ENCODE measurements at places on chromosomes 2 and 18.
A peak's percentile ranks its signal among the peaks of the same experiment; 100 is the strongest.

- no peak for DNase-seq
Measured at GRCh38 chr2:99571533-99571932, 81.7 kb upstream of the REV1 start.

DNA sequence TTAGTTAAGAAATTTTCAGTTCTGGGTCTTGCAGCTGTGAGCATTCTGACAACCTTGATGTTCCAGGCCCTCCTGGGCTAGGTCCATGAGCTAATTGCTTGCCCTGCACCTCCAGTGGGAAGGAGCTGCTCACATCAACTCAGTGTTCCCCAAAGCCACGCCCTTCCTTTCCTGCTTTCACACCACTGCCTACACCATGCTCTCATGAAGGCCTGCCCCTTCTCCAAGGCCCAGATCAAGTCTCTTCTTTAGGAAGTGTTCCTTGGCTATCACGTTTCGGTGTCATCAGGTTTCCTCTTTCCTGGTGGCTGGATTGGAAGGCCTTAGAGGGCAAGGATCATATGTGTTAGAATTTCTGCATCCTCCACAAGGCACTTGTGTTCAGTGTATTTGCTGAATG is 18.8 kb downstream of the TMEM127 start:
- no peak for DNase-seq

DNA sequence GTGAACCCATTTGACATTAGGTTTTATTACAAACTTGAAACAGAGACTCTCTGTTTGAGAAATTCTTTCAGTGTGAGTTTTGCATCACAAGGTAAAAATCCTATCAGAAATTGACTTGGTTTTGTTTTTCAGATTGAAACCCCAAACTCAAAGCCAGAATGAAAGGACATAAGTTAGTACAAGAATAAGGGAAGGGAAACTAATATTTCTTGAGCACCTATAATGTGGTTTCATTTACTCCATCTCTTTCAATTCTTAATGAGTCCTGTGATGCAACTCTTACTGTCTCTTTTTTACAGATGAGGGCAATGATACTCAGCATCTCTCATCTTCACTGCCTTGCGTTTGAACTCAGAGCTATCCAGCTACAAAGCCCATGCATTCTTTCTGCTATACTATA is 210.0 kb upstream of the SIX3 start:
- DNase-seq: no peak

DNA sequence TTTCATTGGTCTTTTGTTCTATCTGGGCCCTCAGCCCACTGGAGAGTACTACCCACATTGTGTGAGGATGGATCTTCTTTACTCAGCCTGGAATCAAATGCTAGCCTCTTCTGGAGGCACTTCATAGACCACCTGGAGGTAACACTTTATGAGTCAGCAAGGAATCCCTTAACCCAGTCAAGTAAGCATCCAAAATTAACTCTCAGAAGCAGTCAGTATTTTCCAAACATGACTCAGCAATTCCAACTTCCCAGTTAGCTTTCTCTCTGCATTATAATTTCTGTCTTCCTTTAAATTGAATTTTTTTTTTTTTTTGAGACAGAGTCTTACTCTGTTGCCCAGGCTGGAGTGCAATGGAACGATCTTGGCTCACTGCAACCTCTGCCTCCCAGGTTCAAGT is 142.7 kb downstream of the ACKR3 start:
- DNase-seq: no peak

- DNase-seq: no peak
Measured at GRCh38 chr18:13265008-13265910, 46.7 kb downstream of the LDLRAD4 start.

GRCh38 chr2:235606004-235606715 is 112.3 kb downstream of the AGAP1 start:
- no peak for DNase-seq

DNA sequence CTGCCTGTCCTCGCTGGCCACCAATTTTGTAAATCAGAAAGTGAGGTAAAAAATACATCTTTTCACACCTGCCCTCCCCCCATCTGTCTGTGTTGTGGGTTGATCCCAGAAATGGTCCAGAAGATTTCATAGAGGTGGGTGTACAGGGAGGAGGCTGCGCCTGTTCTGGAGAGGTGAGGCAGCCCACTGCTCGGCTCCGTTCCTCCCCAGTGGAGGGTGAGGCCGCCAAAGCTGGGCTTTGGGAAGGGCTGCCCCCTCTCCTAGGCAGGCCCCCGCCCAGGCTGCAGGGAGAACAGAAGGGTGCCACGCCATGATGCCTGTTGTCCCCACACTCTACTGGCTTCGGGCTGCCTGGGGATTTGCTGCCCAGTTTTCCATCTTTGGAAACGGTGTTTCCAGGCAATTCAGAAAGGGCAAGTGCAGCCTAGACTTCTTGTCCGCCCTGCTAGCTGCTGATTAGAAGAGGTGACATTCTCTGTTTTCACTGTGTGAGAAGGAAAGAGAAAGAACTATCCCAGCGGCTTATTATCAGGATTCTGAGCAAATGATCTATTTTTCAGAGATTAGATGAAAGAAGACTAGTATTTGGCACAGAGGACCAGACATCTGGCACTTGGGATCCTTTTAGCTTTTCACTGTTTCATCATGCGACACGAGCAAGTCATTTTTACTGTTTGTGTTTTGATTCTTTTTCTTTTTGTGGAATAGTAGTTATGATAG is 18.7 kb downstream of the SMARCAL1 start:
- DNase-seq: no peak

DNA sequence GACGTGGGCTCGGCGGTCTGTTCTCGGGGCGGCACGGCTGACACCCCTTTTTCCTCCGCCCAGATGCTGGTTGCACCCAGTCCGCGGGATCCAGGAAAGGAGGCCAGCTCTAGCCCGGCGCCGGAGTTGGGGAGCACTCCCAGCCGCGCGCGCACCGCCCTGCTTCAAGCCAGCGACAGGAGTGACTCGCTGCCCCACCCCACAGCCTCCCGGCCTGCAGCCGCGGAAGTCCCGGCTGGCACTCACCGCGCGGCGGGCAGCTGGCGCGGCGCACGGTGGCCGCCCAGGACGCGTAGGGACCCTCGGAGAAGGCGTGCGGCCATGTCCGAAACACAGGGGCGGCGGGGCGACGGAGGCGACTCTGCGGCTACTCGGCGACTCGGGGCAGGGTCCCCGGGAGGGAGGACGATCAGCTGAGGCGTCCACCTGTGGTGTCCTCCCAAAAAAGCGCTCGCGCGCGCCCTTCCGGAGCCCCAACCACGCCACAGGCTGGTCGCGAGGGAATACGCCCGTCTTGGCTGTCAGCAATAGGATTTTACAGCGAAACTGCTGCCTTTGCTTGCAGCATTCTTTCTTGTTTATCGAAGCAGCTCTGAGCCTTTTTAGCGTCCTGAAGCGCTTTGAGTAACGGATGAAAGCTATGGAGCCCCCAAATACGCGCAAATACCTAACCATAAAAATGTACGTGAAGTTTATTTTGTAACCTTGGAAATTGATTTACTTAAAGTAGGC is at the start of gene ACADL:
Gene ACADL (minus strand): TSS at position 507 of the 732 bp plus-strand sequence. CDS start 184 bp downstream, at position 323.
- DNase-seq: no peak

GRCh38 chr18:73947180-73947921 is 200.3 kb downstream of the FBXO15 start:
- DNase-seq: no peak

DNA sequence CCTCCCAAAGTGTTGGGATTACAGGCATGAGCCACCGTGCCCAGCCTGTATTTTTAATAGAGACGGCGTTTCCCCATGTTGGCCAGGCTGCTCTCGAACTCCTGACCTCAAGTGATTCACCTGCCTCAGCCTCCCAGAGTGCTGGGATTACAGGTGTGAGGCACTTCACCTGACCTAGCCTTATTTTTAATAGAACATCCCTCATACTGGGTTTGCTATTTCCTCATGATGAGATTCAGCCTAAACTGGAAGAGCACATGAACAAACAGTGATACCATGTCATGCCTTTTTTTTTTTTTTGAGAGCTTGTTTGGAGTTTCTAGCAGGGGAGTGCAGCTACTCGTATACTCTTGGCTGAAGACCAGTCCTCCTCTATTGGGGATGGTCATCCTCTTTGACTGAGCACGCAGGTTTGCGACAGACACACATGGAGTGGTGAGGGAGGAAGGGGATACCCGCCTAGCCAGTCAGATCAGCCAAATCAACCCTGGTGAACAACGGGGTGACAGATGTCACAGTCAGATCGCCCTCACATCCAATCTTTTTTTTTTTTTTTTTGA is 67.6 kb downstream of the USP37 start:
- no peak for DNase-seq

GRCh38 chr18:67109535-67109934 is 407.0 kb downstream of the DSEL start:
- DNase-seq: no peak

- peak; percentile 59 for DNase-seq
Measured at GRCh38 chr18:77132369-77133050, at the start of gene MBP. Gene MBP (minus strand): TSS chr18:77132783. CDS start chr18:77105261, 27,522 bp downstream.
